ENCODE measurements at places on chromosomes 11 and 22. TPM values are rescaled to one million over a fixed set of nuclear protein-coding genes. Genes with fewer than 3 reads are reported as not detected.
A peak's percentile ranks its signal among the peaks of the same experiment; 100 is the strongest.

ART1 gene
- total RNA-seq, result not detected

MORC2 gene
- 26.1 TPM for total RNA-seq

SLC22A8 gene
- total RNA-seq, result 1.2 TPM

C22orf15 gene
- not detected for total RNA-seq

MMP11 gene
- total RNA-seq, result 18.8 TPM

TOMT gene
- total RNA-seq, result not detected

KDM4E gene
- total RNA-seq, result not detected

- DNase-seq, result no peak
These were observed 27.9 kb upstream of the SMPD1 start for GRCh38 chr11:6362185-6362872.

GRCh38 chr11:9747828-9748227 is 84.0 kb downstream of the SWAP70 start:
- DNase-seq, result no peak

GRCh38 chr11:12042215-12042676 is 33.8 kb upstream of the DKK3 start:
- no peak for DNase-seq

DNA sequence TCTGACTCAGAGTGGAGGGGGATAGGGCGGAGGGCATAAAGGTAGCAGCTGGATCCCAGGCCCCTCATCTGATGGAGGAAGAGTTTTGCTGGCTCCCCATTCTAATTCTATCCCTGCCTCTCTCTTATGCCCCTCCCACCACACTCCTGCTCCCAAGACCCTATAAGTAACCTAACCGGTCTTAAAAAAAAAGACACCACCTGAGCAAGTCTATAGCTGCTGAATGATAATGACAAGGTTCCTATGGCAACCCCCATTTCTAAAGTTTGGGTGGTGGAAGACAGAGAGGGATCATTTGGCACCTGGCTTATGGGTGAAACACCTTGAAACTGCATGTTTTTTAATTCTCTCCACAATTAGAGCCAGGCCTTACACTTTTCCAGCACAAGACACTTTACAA is 69.6 kb downstream of the LARGE1 start:
- no peak for DNase-seq

DNA sequence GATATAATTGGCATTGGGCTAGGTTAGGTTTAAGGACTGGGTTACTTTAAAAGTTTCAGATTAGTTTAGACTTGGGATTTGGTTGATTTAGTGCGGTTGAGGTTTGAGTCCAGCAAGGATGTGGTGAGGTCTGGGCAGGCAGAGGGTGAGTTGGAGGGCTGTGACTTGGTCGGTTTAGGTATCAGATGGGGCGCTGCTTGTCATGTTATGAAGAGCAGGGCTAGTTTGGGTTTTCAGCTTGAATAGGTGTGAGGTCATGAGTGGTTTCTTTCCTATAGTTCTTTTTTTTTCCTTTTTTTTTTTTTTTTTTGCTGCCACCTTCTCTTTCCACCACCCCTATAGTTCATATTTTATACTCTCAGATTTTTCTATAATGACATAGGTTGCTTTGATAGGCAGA is 4.8 kb downstream of the CLCF1 start:
- no peak for DNase-seq

- DNase-seq, result no peak
These were observed 141.2 kb downstream of the CTTN start for GRCh38 chr11:70539360-70540095.

- no peak for DNase-seq
These were observed 23.7 kb upstream of the ARFGAP3 start for GRCh38 chr22:42880815-42881214.

GRCh38 chr22:25053153-25053805 is 100.8 kb downstream of the KIAA1671 start:
- no peak for DNase-seq

DNA sequence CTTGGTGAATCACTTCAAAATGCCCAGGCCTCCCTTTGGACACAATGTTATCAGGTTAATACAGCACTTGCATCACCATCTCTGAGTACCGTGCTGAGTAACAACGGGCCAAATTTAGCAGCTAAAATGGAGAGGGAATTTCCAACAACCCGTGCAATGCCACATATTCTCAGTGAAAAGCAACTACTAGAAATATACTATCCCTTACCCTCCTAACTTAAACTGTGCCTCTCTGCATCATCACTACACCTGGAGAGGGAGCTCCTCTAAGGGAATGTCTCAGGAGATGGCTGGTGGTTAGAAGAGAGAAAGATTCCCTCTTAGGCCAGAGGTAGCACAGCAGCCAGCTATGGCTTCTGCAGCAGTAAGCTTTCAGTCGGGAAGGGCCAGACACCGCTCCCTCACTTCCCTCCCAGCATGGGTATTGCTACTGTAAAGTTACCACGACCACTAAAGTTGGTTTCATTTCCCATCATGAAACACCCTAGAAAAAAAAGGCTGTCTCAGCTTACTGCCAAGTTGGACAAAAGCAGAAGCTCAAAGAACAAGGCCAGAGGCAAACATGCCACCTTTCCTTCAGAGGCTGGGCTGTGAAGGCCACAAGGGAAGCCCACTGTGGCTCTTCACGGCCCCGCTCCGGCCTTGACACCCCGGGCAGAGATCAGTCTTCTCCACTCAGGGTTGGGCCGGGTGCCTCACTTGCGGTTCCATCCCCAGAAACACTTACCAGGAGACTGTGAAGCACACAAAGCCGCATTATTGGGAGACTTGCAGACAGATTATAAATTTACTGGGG is 3.9 kb downstream of the MAML2 start:
- DNase-seq, result no peak

DNA sequence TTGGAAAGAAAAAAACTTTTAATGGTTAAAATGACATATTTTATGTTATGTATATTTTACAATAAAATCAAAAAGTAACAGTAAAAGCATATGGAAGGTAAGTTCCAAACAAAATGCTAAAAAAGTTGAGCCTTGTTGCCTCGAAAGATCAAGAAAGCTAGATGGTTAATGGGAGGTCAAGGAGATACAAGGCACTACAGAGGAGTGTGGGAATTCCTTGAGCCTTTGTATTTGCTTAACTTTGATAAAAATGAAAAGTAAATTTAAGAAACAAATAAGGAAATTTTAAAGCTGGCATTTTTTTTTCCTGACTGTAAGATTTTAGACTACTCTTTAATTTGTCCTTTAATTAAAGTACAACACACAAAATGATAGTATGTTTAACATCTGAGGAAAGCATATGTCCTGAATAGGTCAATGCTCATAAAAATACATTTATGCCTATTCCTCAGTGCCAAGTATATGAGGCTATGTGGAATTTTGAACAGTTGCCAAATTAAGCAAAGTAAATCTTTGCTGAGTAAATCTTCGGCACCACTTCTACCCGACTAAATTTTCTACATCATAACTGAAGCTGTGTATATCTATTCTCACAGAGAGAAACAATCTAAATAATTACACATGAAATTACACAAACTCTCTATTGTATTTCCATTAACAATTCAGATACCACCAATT is 108.8 kb downstream of the TTC28 start:
- DNase-seq, result no peak

- no peak for DNase-seq
These were observed 11.5 kb upstream of the SPI1 start for GRCh38 chr11:47389577-47390421.

DNA sequence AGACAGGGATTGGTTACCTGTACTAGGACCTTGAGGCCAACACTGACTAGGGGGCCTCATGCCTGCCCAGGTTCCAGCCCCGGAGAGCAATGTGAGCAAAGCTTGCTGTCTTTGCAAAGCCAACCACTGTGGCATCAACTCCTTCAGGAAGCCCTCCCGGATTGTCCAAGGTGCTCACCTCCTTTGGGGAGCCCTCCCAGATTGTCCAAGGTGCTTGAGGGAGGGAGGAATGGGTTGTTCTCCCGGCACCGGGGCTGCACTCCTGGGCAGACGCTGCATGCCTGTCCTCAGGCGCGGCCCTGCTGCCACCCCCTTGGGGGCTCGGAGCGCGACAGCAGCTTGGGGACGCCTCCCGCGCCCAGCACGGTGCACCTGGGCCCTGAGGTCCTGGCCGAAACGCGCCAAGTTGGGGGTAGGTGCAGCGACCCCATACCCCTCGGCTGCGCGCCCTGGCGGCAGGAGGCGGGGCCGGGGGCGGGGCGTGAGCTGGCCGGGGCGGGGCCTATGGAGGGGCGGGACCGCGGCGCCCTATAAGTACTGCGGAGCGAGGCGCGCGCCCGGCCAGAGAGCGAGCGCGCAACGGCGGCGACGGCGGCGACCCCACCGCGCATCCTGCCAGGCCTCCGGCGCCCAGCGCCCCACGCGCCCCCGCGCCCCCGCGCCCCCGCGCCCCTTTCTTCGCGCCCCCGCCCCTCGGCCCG is at the start of gene CD81:
Gene CD81 (plus strand): TSS at position 560 of the 701 bp plus-strand sequence. CDS start 240 bp downstream, outside the sequence.
- DNase-seq, result peak; percentile 97

DNA sequence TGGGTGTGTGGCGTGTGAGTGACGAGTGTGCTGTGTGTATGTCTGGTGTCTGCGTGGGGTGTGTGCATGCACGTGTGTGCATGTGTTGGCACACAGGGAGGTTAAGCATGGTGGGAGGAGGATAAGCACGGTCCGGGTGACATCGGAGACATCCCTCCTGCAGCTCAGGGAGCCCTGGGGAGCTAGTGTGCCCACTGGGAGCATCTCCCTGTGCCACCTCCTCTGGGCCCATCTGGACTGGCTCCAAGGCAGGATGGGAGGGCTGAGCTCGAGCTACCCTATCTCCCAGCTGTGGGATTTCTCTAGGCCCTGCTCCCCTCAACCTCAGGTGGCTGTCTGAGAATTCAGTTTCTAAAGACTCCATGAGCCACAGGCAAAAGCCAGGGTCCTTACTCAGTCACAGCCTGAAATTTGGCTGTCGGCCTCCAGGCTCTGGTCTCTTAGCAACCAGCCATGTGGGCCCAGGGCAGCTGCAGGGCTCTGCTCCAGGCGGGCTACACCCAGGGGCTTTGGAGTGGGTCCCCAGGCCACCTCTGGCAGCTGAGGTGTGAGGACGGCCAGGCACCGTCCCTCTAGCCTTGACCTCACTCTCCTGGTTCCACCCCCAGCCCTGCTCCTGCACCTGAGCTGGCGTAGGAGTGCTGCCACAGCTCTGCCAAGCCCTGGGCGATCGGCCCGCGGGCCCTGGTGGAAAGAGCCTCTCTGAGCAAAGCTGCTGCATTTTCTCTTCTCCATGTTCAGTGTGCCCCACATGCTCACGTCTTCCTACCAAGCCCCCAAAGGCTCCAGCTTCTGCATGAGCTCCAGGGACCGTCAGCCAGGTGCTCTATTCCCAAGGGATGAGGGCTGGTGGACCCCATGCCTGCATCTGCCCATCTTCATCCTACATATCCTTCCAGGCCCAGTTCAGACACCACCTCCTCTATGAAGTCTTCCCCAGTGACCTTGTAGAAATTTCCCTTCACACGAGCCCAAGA is 39.7 kb downstream of the RTL6 start:
- DNase-seq, result no peak

- DNase-seq, result no peak
These were observed 209.8 kb upstream of the POU2AF2 start for GRCh38 chr11:111035746-111036145.

DNA sequence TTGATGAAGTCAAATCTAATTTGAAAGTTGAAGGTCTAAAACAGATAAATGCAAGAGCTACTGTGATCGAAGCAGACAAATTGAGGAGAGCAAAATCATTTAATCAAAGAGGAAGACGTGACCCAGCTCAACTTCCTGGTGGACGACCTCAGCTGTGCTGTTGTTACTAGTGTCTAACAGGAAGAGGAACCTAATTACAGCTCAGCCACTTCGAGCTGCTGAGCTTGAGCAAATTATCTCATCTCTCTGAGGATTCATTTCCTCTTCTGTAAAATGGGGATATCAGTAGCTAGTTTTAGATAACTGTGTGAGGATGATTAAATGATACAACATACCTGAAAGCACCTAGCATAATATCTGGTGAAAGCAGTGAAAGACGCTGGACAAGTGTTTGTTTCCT is 48.6 kb upstream of the OLFML1 start:
- no peak for DNase-seq

DNA sequence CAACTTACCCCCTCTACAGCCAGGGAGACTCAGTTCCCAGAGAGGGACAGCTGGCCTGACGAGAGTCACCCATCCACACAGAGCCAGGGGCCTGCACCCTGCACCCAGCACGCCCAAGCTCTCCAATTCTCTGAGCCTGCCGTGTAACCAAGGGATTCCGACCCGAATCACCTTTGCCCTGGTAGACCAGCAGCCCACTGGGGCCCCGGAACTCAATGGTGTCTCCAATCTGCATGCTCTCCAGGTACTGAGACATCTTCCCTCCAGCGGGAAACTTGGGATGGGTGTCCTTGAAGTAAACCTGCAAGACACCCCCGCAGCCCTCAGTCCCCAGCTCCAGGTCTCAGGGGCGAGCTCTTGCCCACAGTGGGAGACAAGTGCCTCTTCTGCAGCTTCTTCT is 12.4 kb downstream of the ATP5MGL start:
- DNase-seq, result no peak

DNA sequence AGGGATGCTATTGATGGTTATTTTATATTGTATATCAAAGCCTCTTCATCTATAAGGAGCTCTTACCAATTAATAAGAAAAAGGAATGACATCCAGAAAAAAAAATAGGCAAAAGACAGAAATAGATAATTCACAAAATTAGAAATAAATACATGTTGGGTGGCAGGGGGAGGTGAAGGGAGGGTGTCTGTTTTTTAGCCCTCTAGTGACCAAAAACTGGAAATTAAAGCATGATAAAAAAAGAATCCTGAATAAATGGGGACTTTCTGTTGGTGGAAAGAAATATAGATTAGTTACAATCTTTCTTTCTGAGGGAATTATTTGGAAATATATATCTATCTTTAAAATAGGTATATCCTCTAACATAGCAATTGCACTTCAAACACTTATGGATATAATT is 42.0 kb upstream of the TTC36 start:
- no peak for DNase-seq

DNA sequence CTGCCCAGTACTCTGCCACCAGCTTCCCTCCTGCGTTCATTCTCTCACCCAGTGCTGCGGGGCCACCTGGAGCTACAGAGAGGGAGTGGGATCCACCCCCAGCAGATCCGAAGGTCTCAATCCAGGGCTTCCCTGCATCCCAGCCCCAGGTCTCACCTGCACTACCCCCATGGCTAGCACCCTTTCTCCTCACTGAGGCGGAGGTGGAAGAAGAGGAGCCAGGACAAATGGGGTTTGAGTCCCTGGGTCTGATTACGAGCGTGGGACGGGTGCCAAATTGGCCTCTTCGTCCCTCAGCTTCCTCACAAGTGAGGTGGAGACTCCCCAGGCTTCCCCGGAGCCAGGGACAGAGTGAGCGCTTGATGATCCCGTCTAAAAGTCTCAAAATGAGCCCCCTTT is 64.2 kb downstream of the NFAM1 start:
- DNase-seq, result no peak

DNA sequence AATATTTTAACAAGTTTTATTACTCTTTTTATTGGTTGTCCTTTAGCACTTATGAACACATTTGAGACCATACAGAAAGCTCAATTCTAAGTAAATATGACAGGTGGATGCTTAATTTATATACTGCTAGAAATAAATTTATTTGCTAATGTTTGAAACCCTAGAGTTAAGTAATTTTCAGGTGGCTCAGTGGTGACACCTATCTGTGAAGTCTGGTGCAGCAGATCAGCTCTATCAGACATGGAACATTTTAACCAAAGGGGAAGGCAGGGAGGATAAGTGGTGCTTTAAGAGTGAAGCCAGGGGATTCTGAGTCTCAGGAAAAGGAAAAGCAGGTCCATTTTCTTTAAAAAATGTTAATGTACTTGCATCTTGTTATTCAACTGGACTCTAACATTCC is 175.8 kb downstream of the DSCAML1 start:
- DNase-seq, result no peak

All from frontal cortex (tissue), 4 donors.